Panc1 (cell line): ENCODE measurements at places on chromosomes 11 and 22.

DNA sequence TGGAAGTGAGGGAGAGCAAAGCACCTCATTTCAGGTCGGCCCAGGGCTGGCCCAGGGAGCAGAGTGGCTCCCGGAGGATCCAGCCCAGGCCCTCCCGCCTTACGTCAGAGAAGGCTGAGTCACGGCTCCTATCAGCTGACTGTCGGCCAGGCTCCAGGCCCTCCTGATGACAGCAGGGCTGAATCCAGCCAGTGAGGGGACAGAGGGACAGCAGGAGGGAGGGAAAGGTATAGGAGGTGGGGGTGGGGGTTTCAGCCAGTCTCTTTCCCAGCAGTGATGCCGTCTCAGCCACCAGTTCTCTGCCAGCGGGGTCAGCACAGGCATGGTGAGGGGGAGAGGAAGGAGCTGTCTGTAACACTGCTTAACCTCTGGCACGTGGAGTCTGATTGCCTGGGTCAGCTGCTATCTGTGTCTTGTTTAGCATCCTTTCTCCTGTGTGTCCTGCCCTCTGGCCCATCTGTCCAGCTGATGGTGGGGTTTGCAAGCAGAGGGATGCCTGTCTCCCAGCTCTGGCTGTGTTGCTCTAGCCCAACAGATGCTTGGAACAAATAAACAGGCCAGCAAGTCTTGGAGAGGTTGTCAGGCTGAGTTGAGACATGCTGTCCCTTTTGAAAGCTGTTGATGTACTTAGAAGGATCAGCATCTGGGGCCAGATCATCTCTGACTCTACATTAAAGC, 74.0 kb downstream of the ADAMTS15 start:
- no peak for DNase-seq

DNA sequence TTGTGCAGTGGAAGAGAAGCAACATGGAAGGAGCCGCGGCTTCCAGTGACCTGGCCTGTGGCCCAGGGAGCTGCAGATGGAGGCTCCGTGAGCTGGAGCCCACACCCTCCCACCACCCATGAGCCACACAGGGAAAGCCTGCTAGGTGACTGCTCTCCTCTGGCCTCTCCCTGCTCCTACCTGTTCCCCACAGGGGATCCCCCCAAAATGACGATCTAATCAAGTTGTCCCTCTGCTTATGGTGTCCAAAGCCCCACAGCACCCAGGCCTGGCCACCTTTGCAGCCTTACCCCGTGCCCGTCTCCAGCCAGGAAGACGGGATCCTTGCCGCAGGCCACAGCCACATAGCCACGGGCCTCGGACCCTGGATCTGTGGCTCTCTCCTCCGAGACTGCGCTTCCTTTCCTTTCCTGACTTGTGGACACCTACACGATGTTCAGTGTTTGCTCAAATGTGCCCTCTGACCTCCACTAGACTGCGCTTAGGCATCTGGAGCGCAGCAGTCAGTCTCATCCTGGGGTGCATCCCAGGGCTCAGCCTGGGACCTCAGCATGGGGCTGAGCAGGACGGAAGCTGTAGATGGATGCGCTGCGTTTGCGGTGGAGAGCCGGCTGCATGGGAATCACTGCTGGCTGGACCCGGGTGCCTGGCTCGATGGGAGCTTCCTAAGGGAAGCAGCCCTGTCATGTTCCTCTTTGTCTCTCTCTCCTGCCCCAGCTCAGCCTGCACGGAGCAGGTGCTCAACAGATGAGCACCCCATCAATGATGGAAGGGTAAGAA, 133.3 kb downstream of the ST3GAL4 start:
- no peak for DNase-seq

DNA sequence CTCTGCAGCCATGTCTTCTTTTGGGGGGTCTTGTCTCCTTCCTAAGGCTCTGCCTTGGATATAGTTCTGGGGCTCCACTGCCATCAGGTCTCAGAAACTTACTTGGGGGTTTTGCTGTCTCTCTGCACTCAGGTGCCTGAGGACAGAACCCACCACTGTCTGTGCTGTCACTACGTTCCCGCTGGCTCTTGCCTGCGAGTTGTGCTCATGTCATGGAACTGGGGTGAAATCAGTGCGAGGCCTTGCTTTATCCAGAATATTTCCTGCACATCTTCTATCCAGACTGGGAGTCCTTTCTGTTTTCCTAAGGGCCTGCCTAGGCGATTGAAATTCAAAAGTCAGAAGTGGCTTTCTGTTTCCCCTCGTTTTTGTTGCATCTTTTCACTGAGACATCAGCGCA, 6.6 kb upstream of the USP2 start:
- DNase-seq, result no peak

GRCh38 chr11:36000616-36001190, 56.8 kb downstream of the LDLRAD3 start:
- no peak for DNase-seq

DNA sequence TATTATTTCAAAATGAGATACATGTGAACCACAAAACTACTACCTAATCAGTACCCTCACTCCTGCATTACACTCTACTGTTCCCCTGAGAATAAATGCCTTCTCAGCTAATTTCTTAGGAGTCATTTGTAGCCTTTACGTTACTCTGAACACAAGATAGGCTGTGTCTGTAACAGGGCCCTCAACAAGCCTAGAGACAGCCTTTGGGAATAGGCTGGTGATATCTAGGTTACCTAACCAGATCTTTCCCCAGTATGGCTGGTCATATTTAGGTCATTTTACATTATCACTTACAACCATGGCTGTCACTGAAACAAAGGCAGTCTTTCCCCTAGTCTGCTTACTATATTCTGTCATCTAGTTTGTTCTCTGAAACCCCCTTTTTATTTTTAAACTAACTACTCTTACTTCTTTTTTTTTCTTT, 14.2 kb downstream of the ATM start:
- no peak for DNase-seq

DNA sequence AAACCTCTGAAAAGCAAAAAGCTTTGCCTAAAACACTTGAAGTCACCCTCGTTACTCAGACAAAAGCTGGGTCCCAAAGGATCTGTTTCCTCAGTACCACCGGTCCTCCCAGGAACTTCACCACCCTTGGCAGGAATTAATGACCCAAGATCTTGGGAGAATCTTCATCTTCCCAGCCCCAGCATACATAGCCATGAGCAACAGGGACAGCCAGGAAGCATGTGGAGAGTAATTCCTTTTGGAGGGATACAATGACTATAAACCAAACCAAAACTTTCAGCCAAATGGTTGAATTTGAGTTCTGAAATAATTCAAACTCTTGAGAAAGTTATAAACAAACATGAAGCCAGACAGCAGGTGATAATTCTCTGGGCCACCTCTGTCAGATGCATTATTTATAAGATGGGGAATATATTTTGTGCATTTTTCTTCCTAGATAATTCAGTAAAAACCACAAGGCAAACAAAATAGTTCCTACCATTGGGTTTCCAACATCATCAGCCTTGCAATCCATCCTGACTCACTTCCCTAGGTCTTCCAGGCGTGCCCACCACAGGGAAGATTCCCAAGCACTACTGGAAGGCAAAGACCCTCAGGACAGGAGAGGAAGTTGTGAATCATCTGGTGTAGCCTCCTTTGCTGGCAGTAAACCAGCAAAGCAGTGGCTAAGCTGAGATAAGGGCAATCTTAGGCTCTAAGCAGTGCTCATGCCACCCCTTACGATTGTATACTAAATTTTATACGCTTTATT, 71.7 kb upstream of the DRD2 start:
- DNase-seq, result no peak

DNA sequence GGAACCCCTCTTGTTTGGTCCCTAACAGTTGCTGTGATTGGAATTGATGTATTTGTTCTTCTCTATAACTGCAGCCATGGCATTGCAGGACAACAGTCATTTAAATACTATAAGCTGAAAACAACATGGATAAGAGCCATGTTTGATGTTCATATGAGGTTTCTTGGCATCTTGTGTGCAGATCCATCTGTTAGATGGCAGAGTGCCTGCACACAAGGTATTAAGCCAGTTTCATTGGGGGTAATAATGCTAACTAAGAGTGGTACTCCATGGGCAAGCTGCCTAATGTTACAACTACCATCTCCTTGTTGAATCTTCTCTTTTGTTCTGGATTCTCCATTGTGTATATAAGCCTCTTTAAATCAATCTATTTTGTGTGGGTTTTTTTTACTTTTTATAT, 206.0 kb upstream of the CHORDC1 start:
- no peak for DNase-seq

GRCh38 chr22:46162771-46163556, 12.6 kb downstream of the PPARA start:
- DNase-seq, result no peak

- DNase-seq, result no peak
These were observed 561.9 kb upstream of the ANO5 start for GRCh38 chr11:21630934-21631478.

- peak; percentile 91 for DNase-seq
These were observed 4.0 kb upstream of the FTH1 start for GRCh38 chr11:61971248-61972111.

GRCh38 chr11:86162239-86162638, 82.3 kb upstream of the EED start:
- no peak for DNase-seq

DNA sequence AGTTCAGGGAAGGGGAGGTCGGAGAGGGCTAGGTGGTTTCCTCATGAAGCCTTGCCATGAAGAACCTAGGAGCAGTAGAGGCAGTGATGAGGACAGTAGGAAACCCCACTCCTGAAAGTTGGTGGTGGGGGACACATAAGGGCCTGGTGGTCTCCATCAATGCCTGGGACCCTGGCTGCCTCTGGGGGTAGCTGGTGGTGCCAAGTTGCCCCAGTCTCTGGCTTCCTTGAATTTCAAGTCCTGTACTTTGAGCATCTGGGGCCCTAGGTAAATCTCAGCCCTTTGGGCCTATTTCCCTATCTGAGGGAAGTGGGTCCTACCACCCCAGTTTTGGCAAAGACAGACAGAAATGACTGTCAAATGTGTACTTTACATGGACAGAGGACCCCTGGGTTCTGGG, 28.1 kb downstream of the AMPD3 start:
- no peak for DNase-seq

DNA sequence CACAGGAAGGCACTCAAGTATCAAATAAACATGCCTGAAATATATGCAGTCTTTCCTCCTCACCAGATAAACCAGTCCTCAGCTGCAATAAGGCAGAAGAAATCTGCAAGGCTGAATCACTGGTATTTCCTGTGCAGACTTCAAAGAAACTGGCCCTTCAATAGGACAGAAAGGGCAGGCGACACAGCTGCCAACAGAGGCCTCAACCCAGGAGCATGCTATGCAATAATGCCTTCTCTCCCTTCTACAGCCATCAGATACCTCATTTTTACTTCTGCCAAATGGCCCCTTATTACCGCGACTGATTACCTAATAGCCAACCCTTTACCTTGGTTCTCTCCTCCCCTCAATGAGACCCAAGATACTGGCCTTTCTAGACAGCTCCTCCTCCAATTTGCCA, 8.0 kb downstream of the NUMA1 start:
- peak; percentile 68 for DNase-seq

DNA sequence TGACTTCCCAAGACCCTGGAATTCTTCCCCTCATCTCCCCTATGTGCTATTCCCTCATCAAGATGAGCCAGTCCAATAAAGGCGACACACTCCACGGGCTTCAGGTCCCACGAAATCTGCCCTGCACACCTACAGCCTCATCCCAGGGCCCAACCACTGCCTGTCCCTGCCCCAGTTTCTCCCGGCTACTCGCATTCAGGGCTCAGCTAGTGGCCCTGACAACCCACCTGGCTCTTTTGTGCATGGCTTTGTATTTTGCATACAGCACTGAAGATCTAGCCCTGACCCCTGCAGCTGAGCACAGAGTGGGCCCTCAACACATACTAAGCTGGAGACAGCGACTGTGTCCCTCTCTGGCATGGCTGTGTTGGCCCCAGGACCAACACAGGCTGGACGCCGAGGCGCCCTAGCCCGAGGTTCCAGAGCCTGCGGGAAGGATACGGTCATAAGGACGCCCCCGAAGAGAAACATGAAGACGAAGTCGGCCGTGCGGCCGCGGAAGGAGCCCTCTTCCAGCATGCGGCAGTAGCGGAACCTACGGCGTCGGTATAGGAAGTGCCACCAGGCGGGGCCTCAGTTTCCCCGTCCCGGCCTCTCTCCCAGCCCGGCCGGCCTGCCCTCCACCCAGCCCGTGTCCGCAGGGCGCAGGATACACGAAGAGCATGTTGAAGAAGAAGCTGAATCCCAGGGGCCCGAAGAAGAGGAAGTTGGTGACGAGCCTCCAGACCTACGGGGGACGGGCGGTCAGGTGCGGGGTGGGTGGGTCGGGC, 710 bp downstream of the DERL3 start:
- no peak for DNase-seq

- DNase-seq, result no peak
These were observed 28.9 kb downstream of the MOV10L1 start for GRCh38 chr22:50118557-50119168.

- no peak for DNase-seq
These were observed 25.1 kb downstream of the TOM1 start for GRCh38 chr22:35324762-35325161.

GRCh38 chr11:19712281-19713195, at the start of gene NAV2:
Gene NAV2 (plus strand): TSS chr11:19712837. CDS start chr11:19713696, 859 bp downstream.
- peak; percentile 58 for DNase-seq

DNA sequence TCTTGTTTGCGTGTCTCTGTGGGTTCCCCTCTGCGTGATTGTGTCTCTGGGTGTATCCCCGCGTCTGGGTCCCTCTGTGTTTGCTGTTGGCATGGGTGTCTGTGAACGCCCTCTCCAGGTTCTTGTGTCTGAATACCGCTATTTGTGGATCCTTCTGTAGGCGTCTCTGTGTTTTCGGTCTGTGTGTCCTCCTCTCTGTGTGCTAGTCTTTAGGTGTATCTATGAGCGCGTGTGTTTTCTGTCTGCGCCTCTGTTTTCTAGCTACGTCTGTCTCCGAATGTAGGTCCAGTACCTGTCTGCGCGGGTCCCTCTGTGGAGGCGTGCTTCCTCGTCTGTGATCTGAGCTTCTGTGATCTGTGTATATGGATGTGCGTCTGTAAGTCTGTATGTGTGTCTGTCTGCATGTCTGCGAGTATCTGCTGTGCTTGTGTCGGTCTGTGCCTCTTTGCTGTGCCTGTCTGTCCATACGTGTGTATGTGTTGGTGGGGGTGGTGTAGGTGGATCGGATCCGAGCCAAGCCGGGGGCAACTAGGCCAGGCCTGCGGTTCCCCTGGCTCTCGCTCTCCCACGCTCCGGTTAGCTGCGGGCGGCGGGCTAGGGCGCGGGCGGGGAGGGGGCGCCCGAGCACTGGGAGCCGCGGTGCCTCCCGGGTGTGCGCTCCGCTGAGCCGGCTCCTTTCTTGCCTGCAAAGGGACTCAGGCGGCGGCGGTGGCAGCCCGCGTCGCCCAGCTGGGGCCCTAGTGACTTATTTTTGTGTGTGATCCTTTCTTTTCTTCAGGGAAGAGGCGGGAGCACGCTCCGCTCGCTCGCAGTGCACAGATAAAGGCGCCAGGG, 105.3 kb upstream of the E2F8 start:
- DNase-seq, result no peak
